ENCODE measurements at places on chromosomes 1 and 21. TPM values are rescaled to one million over a fixed set of nuclear protein-coding genes. Genes with fewer than 3 reads are reported as not detected.

DNA sequence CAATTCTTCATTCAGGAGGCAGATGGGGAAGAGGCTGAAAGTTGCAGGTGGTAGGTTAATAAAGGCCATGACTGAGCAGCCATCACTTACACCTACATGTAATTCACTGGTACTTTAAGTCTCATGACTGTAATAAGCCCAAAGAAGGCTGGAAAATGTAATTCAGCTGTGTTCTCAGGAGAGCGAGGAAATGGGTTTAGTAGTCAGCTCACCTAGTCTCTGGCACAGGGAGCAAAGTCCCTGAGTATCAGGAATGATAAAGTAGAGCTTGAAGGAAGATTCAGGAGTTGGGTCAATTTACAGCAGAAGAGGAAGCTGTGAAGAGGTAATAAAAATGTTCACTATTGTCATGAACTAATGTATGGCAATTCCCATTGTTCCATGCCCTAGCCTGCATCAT lies 393.4 kb upstream of the KAZN start:
- no peak for DNase-seq

TRIM67 gene
- 0.30 TPM for total RNA-seq

RASAL2 gene
- total RNA-seq: 18.7 TPM

FAM72B gene
- total RNA-seq: 1.4 TPM

GRCh38 chr1:44347280-44347679 lies 7.8 kb downstream of the ERI3 start:
- no peak for DNase-seq

DNA sequence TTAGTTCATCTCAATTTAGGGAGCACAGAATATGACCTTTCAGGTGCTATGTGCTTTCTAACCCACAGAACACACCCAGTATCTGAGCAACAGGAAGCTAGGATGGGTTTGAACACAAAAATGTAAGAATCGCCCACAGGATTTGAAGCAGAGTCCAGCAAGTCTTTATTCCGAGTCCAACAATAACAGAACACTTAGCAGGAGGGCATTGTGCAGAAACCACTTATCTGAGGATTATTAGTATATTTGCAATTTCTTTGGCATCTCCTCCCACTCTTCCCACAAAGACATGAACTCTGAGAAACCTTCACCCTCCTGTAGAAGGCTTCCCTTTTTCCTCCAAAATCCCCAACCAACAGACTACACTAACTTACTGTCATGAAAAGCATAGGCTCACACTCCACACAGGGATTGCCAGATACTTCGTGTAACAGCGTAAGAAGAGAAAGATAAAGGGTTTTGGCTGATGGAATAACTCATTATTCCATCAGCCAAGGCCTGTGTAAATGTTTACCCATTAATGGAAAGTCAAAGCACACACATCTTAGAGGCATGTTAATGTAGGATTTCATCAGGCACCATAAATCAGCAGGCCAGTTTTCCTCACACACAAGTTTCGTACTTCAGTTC lies 16.1 kb downstream of the SIPA1L2 start:
- DNase-seq: no peak
